CD14-positive monocyte (primary cell): ENCODE measurements at places on chromosomes 16 and 17.

DNA sequence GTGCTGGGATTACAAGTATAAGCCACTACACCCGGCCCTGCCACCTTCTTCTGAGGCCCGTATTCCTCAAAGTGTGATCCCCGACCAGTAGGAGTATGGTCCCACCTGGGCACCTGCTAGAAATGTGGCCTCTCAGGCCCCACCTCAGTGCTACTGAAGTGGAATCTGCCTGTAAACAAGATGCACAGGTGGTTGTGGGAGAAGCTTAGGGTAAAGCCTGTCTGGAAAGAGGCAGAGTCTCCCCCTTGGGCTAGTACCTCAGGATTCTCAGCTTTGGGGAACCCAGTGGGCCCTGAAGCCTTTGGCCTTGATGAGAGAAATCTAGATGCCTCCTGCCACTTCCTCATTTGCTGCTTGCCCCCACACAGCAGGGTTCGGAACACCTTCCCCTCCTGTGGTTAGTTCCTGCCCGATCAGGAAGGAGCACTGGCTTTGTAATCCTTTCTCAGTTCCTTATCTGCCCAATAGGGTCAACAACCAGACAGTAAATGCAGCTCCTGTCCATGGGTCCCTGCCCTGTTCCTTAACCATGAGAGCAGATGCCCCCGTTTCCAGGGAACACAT lies 25.2 kb downstream of the TK2 start:
- peak; percentile 96 for DNase-seq

GRCh38 chr16:2180962-2181923 lies 15.2 kb downstream of the CASKIN1 start:
- no peak for DNase-seq

GRCh38 chr16:23131931-23132621 lies 17.2 kb downstream of the USP31 start:
- DNase-seq: no peak

DNA sequence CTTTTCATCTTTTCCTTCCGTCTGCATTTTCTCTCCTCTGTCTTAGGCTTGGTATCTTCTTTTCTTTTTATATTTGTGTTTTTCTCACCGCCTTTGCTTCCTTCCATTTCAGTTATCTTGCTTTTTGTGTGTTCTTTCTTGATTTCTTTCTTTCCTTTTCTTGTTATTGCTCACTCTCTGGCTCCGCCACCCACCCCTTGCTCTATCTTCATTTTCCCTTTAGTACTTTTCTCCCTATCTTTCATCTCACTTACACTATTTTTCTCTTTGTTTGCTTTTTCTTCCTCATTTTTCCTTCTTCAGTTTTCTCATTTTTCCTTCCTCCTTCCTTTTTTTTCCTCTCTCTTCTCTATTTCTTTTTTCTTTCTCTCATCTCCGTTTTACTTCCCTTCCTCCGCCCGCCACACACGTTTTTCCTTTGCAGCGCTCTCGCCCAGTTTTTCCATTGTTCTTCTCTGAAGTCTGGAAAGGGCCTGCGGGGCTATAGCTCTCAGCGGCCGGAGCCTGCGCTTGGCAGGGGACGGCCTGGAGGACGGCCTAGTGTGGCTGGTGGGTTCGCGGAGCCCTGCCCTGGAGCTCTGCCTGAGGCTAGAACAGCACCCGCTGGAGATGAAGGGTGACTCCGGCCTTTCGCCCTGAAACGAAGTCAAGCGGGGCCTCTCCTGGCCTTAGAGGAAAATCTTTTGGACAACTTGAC lies 5.2 kb upstream of the HOXB13 start:
- no peak for DNase-seq

GRCh38 chr16:4958510-4959438 lies 644 bp downstream of the SEC14L5 start:
- DNase-seq: no peak

GRCh38 chr17:29115961-29116803 lies 64.0 kb downstream of the MYO18A start:
- DNase-seq: peak; percentile 30

DNA sequence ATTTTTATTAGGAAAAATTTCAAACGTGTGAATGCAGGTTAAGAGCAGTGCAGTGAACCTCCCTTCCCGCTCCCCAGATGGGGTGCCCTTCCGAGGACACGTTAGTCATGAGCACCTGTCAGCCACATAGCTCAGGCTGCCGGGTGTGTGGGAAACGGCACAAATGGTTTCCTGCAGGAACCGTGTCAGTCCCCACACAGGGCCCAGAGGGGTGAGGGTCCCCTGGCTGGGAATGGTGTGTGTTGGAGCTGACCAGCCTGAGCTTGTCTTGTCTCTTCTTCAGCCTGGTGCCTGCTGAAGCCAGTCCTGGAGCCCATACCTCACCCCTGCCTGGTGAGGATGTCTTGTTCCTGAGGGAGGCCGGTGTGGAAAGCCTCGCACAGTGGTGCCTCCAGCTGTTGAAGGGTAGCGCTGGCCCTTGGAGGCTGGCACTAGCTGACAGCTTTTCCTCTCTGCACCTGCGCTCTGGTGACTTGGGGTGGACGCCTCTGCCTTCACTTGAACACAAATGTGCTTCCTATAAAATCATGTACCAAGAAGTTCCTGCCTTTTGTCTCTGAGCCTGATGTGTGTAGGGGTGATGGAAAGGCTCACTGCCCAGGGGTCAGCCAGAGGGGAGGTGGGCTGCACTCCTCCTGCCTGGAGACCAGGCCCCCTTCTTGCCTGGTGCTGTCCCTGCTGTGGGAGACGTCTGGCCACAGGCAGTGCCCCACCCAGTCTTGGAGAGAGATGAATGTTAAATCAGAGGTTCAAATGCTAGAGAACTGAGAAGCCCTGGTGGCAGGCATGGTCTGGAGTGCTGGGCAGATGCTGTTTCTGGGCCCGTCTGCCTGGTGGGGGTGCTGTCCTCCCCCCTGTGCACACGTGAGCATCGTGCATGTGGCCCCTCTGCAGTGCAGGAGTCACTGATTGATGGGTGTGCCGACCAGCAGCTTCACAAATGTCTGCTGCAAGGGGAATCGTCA lies 102.6 kb upstream of the ZNF750 start:
- no peak for DNase-seq

DNA sequence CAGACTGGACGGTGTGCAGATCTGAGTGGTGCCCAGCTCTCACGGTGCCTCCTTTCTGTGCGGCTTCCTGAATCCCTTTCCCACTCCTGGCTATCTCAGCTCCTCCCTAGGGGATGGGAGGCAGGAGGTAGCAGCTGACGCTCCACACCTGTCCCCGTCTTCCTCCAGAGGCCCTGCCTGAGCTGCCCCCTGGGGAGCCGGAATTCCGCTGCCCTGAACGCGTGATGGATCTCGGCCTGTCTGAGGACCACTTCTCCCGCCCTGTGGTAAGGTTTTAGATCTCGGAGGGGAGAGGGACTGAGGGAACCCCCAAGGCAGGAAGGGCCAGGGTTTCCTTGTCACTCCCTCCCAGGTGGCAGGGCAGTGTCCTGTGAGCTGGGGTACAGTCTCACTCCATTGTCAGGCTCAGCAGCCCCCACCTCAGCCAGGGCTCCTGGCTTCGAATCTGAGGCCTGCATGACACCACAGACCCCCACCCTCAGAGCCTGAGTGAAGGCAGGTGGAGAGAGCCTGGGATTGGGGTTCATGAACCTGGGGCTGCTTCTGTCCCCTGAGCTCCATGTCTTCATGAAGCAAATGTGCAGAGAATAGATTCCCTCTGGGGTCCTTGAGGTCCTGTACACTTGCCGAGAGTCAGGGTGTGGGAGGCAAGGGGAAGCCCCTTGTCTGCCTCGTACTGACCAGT lies 6.6 kb downstream of the DEF8 start:
- no peak for DNase-seq

GRCh38 chr16:67674851-67675578 lies 8.4 kb downstream of the C16orf86 start:
- DNase-seq: no peak

DNA sequence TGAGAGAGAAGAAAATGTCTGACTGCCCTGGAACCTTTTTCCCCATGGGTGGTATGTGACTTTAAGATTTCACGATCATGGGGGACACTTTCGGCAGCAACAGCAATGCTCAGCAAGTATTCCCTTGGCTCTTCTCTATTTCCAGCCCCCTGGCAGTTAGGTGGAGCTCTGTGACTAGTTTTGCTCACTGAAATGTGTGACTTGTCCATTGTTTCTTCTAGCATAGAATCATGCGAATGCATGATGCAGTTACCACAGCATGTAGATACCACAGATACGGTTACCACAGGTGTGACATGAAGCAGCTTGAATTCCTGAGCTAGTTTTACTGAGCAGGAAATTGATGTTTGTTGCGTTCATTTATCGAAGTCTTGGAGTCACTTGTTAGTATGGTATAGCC lies 1034.5 kb upstream of the EEF2KMT start:
- no peak for DNase-seq

GRCh38 chr16:67537270-67537635 lies 8.6 kb downstream of the RIPOR1 start:
- peak; percentile 69 for DNase-seq

DNA sequence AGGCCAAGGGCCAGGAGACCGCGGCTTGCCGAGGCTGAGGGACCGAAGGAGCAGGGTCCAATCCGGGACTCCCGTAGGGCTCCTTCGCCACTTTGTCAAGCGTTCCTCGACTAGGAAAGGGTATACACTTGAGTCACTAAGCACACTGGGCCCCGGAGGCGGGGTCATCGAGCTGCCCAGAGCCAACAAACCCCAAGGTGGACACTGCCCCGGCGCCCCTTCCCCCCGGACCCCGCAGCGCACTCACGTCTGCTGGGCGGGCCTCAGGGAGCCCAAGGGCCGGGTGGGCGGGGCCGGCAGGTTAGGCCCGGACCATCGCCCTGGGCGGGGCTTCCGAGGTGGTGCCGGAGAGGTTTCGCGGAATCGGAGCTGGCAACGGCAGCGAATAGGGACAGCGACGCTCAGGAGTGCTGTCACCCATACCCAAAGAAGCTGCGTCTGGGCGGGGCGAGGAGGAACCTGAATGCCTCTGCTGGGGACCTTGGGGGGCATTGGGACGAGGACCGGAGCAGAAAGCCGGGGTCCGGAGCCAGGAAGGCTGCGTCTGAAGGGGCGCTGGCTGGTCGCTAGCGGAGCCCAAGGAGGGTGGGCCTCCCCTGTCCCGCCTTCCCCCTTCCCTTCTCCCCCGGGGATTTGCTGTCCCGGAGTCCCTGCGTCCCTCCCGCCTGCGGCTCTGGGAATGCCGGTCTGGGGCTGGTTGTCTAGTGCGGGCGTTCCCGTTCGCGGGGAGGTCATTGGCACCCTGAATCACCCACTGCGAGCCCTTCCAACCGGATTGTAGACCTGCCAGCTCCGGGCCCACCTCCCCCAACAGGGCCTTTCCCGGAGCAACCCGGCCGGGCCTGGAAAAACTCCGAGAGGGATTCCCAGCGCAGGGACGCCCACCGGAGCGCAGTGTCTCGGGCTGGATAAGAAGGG lies 118.2 kb upstream of the SMURF2 start:
- peak; percentile 33 for DNase-seq

DNA sequence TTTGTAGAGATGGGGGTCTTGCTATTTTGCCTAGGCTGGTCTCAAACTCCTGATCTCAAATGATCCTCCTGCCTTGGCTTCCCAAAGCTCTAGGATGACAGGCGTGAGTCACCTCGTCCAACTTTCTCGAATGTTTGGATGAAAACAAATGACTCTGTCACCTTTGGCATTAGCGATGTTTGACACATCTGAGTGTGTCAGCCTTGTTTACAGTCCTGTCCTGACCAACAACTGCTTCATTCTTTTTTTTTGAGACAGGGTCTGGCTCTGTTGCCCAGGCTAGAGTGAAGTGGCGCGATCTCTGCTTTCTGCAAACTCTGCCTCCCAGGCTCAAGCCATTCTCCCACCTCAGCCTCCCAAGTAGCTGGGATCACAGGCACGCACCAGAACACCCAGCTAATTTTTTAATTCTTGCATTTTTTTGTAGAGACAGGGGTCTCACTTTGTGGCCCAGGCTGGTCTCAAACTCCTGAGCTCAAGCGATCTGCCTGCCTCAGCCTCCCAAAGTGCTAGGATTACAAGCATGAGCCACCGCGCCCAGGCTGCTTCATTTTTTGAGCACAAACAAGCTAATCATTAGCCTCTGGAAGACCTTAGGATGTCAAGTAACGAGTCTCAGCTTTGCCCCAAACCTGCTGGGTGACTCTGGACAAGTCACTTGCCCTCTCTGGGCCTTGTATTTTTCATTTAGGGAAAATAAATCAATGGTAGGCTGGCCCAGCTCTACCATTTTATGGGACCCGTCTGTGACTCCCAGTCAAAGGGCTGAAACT lies 7.4 kb downstream of the MYH11 start:
- DNase-seq: no peak

DNA sequence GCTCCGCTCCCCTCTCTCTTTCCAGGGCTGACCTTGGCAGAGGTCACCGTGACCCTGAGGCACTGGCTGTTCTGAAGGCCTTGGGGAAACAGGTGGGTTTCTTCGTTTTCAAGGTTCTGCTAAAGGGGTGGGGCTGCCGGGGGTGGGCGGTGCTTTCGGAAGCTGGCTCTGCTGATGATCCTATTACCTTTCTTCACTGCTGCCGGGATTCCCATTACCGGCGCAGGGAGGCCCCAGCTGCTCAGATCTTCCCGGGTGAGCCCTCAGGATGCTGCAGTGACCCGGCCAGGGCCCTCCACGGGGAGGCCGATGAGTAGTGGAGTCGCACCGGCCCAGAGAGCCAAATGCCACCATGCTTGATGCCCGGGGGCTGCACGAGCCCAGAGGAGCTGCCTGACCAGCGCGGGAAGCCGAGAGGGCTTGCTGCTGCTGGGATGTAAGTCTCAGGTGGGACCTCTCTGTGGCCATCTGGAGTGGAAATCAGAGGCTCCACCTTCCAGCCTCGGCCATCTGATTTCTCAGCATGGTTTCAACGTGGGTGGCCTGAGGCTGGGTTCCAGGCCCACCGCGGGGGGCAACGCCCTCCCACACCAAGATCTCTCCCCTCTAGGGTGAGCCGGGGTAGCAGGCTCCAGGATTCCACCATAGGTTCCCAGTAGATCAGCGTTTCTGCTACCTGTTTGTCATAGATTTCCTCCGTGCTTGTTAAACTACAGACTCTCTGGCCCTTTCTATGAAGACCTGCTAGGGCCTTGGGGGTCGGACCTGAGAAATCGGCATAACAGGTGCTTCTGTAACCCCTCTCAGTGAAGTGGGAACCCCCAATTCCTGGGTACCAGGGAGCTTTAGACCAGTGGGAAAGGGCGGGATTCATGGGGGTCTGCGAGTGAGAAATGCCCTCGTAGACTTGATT lies 21.6 kb upstream of the ADCY7 start:
- DNase-seq: no peak

DNA sequence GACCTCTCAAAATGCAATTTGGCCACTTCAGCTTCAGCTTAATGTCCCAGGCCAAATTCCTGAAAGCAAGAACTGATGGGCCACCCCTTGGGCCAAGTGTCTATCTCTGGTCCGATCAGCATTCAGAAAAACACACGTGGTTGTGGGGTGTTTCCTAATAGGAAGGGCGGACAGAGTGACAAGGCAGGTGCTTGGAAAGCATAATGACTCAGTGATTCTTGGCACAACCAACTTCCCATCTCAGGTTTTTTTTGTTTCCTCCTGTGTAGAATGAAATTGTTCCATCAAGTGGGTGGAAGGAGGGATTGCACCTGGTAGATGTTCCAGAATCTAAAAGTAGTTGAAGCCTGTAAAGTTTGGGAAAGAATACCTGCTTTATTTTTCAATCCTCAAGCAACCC lies 155.6 kb downstream of the HS3ST2 start:
- no peak for DNase-seq

- no peak for DNase-seq
Measured at GRCh38 chr17:76568811-76569221, 16.8 kb downstream of the ST6GALNAC2 start.

GRCh38 chr16:28186752-28187151 lies 25.0 kb downstream of the XPO6 start:
- no peak for DNase-seq
